ENCODE measurements at places on chromosomes 5 and 9.

DNA sequence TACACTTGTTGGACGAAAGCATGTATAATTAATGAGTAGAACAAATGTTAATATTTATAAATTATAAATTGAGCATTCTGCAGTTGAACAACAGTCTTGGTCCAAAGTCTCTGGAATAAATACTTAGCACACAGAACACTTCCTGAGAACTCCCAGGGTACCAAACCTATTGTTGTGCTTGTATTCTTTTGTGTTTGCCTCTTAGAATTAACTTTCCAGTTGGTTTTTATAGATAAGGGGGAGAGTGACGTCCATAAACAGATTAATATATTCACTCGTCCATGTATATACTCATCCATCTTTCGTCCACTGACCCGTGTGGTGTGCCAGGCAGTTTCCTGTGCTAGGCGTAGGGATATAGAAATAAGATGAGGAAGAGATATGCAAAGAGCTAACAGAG lies 62.3 kb upstream of the TGFBR1 start:
- no peak for DNase-seq

GRCh38 chr9:7578951-7579350 lies 220.6 kb downstream of the DMAC1 start:
- DNase-seq, result no peak

GRCh38 chr5:172988276-172988675 lies 4.7 kb downstream of the ATP6V0E1 start:
- DNase-seq, result no peak

DNA sequence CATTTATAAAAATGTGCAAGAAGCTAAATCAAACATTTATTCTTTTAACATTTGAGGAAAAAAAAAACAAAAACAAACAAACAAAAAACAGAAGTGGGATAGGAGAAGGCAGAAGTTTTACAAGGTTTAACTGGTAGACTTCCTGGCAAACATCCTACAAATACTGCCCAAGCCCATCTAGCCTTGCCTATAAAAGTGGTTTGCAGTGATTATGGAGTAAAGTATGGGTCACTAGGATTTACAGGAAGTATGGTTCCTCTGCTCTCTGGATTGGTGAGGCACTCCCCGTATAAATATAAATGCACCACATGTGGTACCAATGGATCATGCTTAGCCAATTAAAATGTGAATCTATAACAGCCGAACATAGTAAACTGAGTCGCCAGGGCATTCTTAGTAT lies 291.9 kb downstream of the EDIL3 start:
- DNase-seq, result no peak

GRCh38 chr5:34656700-34657273 lies 659 bp downstream of the RAI14 start:
- DNase-seq, result no peak

- DNase-seq, result no peak
Measured at GRCh38 chr5:19104948-19105347, 883.1 kb downstream of the CDH18 start.

DNA sequence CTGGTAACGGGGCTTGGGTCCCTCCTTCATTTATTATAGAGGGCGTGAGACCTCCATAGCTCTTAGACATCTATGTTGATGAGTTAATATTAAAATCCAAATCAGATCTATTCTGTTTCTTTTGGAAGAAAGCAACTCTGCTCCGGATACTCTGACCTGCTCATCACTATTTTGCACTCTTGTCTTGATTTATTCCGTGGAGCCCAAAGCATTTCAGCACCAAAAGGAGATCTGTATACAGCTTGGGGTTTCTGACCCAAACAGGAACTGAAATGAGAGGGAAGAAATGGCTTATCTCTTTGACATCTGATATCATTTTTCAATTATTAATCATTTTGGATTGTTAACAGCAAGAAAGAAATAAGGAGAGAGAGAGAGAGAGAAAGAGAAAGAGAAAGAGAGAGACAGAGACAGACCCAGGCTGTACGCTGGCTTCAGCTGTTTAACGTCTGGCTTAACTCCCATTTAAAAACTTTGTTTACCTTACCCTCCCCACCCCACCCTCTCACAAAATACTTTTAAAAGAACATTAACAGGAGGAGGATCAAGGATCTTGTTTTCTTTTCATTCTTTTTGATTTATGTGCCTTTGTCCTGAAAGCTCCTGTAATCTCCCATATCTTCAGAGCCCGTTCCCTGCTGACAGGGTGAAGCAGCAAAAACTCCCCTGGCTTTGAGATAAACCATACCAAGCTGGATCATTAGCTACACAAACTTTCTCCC lies 231.4 kb upstream of the TUT7 start:
- no peak for DNase-seq

GRCh38 chr9:86946201-86947145 lies 833 bp downstream of the GAS1 start:
- DNase-seq, result peak; percentile 32

DNA sequence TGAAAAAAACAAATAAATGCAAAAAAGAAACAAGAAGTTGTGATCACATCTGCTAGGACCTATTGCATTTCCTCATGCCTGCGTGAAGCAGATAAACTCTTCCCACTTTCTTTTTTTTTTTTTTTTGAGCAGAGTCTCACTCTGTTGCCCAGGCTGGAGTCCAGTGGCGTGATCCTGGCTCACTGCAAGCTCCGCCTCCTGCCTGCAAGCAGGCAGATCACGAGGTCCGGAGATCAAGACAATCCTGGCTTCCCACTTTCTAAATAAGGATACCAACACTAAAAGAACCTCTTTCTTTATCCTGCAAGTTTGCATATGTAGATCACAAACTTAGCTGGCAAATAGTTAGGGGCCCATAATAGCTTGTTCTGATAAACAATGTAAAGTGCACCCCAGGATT lies 128.6 kb downstream of the ASTN2 start:
- no peak for DNase-seq

All from activated T-helper 1 cell treated with anti-CD3 and anti-CD28 coated beads, Interleukin-2, amount 50 U/mL, for 16 hours (primary cell).